ENCODE measurements at places on chromosomes 2 and 18.

DNA sequence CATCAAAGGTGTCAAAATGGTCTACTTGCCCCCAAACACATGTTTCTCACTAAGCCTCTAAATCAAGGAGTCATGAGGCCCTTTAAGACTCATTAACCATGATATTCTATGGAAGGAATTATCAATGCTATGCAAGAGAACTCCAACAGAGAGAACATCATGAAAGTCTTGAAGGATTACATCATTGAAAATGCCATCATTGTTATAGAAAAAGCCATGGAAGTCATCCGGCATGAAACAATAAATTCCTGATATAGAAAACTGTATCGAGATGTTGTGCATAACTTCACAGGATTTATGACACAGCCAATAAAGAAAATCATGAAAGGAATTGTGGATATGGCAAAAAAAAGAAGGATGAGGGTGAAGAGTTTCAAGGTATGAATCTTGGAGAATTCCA lies 1363.6 kb upstream of the CDH2 start:
- DNase-seq, result no peak

GRCh38 chr2:6769346-6769745 lies 96.4 kb downstream of the CMPK2 start:
- DNase-seq, result no peak

DNA sequence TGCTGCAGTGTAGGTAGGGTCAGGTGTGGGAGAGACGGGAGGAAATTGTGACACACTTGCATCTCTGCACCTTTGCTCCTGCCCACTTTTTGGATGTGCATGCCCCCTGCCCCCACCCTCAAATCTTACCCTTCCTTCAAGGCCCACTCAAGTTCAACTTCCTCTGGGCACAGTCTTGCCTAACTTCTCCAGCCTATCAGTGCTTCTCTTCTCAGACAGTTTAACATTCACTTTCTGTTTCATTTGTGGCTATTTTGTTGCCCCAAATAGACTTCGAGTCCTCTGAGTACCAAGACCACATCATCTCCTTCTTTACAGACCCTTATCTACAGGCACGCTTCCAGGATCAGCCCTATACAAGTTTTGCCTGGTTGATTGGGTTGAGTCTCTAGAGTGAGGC lies 2.7 kb downstream of the ST8SIA5 start:
- no peak for DNase-seq

DNA sequence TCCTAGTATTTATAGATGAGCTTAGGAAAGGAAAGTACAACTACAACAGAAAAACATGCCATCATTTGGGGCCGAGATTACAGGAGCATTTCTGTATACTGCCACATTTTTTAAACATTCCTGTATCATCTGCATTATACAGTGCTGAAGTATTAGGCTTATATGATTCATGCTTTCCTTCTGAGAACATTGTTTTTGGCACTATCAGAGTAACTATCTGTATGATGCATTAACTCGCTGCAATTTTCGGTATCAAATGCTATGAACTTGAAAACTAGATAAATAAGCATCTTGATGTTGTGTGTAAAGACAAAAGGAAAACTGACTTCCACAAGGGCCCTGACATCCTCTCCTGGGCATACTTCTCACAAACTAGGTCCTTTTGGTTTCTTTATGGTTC lies 102.0 kb downstream of the RIT2 start:
- no peak for DNase-seq

- DNase-seq, result no peak
Measured at GRCh38 chr18:46054956-46055837, 16.9 kb downstream of the PSTPIP2 start.

GRCh38 chr18:79580498-79581171 lies 99.0 kb upstream of the CTDP1 start:
- DNase-seq, result no peak

GRCh38 chr2:149587950-149588487 lies 444 bp upstream of the MMADHC start:
- no peak for DNase-seq

- DNase-seq, result no peak
Measured at GRCh38 chr2:241340631-241341163, 15.4 kb upstream of the FARP2 start.

- DNase-seq, result no peak
Measured at GRCh38 chr2:143399631-143400069, 270.4 kb downstream of the ARHGAP15 start.

Measured in muscle of arm (tissue), 14 donors.